ENCODE measurements at places on chromosomes 13 and 19.

GRCh38 chr19:32800191-32800590 is 69.4 kb downstream of the SLC7A9 start:
- no peak for DNase-seq

DNA sequence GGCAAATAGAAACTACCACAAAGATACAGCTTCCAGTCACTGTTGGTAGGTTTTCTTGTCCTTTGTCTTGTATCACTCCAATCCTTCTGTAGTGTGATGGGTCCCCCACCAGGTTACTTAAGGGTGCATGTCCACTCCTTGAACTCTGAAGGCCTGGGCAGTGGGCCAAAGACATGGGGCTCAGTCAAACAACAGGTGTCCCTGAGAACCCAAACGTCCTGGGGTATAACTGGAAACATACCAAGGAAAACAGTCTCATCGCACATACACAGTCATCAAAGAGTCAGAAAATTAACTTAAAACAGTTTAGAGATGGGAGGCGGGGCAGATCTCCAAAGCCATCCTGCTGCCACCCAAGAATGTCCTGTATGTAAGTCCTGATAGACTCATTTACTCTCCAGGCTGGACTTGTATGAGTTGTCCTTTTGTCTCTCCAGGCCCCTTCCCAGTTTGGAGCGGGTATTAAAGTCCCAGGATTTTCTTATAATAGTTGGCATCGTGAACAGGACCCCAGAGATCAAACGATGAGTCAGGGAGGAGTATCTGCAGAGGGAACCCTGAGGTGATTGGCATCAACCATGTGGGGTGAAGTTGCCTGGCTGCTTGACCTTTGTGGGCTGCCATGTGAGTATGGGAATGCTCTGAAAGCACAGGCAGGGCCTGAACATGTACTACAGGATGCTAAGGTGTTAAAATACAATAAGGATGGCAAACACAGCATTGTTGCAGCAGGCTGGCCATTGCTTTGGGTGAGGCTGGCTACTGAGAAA is 613.2 kb upstream of the KLF12 start:
- DNase-seq: no peak

DNA sequence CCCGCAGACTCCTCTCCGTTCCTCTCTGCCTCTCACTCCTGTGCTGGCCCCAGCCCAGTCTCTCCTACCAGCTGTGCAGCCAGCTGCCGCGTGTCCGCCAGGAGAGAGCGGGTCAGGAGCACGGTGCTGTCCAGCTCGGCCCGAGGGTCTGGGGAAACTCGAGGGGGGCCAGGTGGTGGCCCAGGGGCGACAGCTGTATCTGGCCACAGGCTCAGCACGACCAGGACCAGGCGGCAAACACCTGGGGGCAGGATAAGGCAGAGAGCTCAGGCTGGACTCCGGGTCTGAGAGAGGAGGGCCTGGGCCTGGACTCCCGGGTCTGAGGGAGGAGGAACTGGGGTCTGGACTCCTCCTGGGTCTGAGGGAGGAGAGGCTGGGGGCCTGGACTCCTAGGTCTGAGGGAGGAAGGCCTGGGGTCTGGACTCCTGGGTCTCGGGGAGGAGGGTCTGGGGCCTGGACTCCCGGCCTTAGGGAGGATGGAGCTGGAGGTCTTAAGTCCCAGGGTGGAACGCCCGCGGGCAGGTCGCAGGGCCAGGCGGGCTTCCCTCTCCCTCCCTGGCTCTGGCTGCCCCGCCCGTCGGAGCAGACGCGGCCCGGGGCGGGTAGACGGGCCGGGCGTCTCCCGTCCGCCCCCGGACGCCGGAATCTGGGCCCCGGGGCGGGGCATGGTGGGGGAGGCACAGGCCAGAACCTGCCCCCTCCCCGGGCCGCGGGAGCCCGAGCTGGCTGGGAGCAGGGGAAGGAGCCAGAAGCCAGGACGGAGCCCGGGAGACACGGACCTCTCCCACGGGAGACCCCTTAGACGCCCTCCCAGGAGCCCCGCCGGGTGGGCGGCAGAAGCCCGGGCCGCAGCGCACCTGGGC is 1.3 kb downstream of the IL11 start:
- no peak for DNase-seq

DNA sequence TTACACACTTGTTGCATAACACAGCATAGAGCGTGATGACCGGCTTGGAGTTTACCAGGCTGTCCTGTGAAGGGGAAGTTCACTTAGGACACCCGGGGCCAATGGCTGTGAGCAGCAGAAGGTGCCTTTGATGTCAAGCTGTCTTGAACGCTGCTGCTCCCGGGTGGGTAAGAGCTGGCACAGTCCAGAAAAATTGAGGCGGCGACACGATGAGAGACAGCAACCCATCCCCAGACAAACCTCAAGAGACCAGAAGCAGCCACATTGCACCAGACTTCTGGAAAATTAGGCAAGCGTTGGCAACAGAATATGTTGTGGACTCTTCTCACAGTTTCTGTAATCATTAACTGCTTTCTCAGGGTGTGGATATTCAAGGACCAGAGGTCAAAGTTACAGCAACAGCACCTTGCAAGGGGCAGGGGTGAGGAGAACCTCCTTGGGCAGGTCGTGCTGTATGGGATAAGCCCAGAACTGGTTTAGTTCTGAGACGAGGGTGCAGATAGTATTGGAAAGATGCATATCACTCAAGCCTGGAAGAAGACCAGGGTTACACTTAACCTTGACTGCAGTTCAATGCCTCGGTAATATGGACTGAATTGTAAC is 10.1 kb downstream of the NFILZ start:
- no peak for DNase-seq

DNA sequence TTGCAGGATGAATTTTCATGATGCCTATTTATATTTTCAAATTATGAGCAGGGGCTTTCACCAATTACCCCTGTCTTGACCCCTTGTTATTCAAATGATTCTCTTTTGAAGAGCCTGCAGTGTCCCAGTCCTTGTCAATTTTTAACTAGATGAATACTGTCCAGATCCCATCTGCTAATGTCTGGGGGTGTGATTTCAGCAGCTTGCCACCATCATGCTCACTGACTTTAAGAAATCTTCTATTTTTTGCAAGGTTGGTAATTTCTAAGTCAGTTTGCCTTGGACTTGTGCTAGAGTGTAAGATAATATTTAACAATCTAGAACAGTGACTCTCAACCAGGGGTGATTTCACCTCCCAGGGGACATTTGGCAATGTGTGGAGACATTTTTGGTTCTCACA is 106.0 kb downstream of the CACNA1A start:
- DNase-seq: no peak
